M059J (cell line): ENCODE measurements at places on chromosomes 1 and 21. TPM values are rescaled to one million over a fixed set of nuclear protein-coding genes. Genes with fewer than 3 reads are reported as not detected.

Gene SEMA4A
- 0.37 and 1.3 TPM in 2 replicates for total RNA-seq

Gene HRNR
- not detected in 2 replicates for total RNA-seq

GRCh38 chr1:14791654-14792053 is 193.2 kb downstream of the KAZN start:
- peak; percentile 58 for DNase-seq

DNA sequence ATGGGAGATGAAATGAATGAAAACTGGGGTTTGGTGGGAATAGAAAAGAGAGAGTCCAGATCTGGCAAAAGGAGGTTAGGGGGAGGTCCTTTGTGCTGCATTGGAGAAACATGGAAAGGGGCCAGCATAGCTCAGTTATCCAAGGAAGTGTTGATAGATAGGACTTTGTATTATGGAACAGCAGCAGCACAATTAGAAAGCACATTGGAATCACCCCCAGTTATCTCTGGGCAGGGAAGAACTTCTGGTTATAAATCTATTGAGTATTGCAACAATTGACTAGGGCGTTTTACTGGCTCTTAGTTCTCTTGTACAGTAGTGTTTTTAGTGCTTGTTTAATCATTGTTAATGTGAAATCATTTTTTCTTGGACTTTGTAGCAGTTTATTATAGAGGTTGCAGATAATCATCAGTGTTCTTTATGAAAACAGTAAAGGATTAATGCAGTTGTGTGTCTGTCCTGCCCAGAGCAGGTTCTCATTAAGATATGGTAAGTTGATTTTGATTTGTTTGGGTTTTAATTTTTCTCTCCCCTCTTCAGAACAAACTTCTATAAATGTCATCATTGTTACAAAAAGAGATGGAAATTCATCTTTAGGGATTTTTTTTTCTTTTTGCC is 76.6 kb downstream of the NR5A2 start:
- DNase-seq, result no peak

GRCh38 chr1:228066891-228067654 is 15.4 kb upstream of the ARF1 start:
- no peak for DNase-seq

GRCh38 chr1:18293291-18293690 is 185.7 kb downstream of the IGSF21 start:
- no peak for DNase-seq

DNA sequence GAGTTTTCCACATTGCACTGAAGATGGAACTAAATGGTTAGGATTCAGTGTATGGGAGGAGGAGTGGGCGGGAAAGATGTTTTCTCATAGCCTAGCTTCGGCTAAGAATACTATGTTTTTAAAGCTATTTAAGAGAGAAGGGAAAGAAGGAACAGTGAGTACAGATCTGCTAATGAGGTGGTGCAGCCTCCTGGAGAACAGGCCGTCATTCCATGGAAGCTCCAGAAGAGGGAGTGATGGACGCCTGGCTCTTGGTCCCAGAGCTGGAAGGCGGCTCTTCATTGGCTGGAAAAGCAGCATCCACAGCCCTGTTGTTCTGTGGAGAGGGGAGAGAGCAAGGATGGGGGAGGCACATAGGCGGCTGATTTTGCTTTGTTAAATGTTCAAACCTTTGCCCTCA is 6.9 kb downstream of the CAMK1G start:
- DNase-seq, result peak; percentile 49

GRCh38 chr21:43634618-43635017 is 24.7 kb downstream of the HSF2BP start:
- peak; percentile 59 for DNase-seq

DNA sequence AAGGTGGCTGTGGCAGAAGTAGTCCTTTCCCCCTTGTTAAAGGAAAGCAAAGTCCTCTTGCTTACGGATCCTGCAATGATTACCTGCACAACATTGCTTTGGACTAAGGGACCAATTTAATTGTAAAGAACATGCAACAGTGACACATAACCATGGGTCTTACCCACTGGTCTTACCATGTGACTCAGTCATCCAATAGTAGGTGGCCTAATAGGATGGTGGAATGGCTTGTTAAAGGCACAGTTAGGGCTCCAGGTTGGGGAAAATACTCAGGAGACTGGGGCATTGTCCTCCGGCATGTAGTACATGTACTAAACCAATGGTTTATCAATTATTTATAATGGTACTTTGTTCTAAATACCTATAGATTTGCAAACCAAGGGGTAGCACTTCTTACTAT is 2.1 kb upstream of the YIPF1 start:
- peak; percentile 22 for DNase-seq

GRCh38 chr1:67040405-67040804 is 13.5 kb downstream of the SLC35D1 start:
- no peak for DNase-seq
